ENCODE measurements at places on chromosomes 4 and X.

GRCh38 chrX:136936183-136936549, 55.6 kb upstream of the RBMX start:
- DNase-seq: no peak

DNA sequence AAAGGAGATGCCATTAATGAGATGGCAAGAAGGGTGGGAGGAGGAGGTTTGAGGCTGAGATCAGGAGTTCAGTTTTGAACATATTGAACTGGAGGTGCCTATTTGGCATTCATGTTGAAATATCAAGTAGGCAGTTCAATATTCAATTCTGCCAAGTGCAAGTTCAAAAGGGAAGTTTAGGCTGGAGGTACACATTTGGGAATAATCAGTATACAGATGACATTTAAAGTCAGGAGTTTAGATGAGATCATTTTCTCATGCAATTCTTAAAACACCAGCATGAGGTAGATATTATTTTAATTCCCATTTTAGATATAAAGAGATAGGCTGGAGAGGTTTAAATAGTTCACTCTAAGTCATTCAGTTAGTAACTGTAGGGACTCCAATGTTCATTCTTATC, 26.1 kb downstream of the COQ2 start:
- no peak for DNase-seq

- DNase-seq: peak; percentile 3
Measured at GRCh38 chrX:70262952-70263567, 3.1 kb upstream of the P2RY4 start.

GRCh38 chr4:82708982-82709381, 89.6 kb downstream of the SCD5 start:
- no peak for DNase-seq

GRCh38 chrX:120668357-120668756, 38.5 kb upstream of the C1GALT1C1 start:
- no peak for DNase-seq

DNA sequence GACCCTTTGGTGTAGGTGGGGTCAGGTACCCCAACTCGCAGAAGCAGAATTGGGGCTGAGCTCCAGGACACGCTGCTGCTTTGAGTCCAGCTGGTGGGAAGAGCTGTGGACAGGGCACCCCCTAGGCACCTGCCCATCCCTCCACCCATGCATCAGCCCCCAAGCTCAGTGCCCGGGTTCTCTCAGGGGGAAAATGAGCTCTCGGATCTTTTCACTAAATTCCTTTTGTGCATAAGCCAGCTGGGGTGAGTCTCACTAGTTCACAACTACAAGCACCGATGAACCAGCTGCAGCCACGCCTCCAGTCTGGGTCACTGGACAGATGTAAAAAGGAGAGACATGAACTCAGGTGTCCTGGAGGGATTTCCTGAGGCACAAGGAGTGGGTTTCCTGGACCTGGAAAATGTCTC, 286.8 kb downstream of the CRLF2 start:
- DNase-seq: no peak

- DNase-seq: no peak
Measured at GRCh38 chr4:15542760-15543159, 73.1 kb downstream of the CC2D2A start.

GRCh38 chrX:105821471-105822121, 743 bp upstream of the NRK start:
- DNase-seq: peak; percentile 46

DNA sequence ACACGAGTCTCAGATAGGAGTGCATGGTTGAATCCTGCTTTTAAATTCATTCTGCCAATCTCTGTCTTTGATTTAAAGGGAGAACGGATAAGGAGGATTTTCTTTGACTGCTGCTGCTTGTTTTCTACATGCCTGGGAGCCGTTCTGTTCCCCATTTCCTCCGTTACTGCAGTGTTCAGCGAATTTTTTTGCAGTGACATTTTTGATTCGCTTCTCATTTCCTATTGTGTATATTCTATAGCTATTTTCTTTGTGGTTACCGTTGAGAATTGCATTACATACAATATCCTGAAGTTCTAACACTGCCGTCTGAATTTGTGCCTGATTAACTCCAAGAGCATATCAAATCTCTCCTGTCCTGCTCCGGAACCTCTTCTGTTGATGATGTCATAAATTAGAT, 14.8 kb upstream of the MAEA start:
- DNase-seq: no peak

DNA sequence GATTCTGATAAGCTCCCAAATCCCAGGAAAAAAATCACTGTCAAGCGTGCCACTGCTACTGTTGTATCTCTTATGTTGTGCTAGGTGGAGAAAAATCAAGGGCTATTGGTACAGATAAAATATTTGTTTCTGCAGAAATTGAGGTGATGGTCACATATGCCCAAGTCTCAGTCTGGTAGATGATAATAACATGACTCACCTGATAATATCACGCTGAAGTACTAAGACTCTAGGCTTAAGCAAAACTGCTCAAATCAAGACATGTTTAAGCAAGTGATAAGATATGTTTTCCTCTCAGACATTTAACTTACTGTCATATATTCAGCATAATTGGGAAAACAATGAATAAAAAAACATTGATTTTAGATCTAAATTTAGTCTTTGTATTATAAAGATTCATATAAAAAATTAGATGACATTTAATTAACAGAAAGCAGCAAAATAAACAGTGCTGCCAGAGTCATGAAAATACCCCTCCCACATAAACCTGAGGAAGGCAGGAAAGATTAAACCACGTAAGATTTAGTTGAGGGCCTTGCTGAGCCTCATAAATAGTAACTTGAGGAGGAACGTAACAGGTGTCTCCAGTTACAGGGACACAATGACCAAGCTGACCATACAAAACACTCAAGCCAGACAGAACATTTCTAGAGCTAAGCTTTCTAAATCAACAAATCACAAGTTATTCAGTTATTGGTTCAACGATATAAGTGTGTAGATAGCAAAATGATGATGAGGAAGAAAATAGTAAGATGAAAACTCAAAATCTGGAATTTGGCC, 143.5 kb downstream of the CHM start:
- DNase-seq: no peak

DNA sequence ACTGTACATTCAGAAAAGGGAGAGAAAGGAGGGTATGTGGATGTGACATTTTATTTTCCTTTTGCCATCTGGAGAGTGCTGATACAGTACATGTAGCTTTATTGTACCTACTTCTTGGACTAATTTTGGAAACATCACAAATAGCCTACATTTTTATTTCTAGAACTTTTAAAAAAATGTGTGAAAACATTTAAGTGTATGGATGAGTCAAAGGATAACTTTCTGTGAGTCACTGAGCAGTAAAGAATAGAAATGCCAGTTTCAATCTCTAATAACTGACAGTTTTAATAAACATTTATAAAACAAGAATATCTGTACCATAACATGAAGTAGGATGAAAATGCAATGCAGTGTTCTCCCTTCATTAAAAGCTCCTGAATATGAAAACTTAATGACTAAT, 374.4 kb upstream of the NWD2 start:
- no peak for DNase-seq
